ENCODE measurements at places on chromosomes 16 and 17.

DNA sequence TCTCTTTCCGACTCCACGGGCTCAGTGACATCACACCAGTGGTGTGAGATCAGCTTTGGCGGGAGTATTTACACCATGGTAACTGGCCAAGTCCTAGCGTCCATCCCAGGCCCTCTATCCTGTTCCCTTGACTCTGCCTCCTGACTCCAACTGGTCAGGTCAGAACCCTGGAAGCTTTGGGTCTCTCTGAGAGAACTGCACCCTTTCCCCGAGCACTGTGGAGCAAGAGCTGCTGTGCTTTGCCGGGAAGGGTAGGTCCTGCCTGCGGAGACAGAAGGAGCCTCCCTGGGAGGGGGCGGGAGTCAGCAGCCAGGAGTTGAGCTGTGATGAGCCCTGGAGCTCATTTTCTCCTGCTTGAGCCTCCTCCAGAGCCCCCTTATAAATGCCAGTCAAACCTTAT lies 212.1 kb upstream of the TNRC6C start:
- no peak for DNase-seq

GRCh38 chr17:19713462-19713861 lies 2.9 kb downstream of the SLC47A2 start:
- DNase-seq: no peak

- DNase-seq: no peak
Observed at GRCh38 chr16:12063004-12063395, 86.5 kb downstream of the SNX29 start.

DNA sequence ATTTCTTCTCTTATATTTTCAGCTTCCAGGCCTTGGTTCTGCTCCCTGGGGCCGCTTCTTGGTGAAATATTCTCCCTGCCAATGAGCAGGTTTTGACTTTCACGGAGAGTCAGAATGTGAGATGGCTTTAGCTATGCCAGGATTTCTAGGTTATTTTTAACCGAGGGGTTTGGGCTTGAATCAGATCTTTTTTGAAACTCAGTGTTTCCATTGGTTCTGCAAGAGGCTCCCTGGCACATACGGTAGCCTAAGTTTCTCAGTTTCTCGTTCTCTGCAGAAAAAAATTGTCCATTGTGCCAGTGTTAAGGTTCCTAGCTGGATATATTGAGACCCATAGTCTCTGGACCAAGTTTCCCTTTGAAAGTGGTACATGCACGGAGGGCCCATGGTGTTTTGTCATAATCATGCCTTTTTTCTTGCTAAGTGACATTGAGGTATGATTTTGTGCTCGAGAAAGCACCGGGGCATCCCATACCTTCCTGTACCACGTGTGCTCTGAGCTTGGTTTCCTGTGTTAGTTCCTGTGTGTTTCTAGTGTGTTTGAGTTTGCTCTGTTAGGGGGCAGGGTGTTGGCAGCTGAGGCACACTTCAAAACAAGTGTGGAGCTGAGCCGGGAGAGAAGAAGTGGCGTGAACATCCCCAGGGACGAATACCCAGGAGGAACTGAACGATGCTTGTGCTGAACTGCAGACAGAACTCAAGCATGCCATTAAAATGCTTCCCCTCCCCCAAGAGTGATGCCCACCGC lies 127.2 kb downstream of the HS3ST3B1 start:
- DNase-seq: no peak

- peak; percentile 18 for DNase-seq
Observed at GRCh38 chr17:16027708-16028584, 28.3 kb downstream of the TTC19 start.

DNA sequence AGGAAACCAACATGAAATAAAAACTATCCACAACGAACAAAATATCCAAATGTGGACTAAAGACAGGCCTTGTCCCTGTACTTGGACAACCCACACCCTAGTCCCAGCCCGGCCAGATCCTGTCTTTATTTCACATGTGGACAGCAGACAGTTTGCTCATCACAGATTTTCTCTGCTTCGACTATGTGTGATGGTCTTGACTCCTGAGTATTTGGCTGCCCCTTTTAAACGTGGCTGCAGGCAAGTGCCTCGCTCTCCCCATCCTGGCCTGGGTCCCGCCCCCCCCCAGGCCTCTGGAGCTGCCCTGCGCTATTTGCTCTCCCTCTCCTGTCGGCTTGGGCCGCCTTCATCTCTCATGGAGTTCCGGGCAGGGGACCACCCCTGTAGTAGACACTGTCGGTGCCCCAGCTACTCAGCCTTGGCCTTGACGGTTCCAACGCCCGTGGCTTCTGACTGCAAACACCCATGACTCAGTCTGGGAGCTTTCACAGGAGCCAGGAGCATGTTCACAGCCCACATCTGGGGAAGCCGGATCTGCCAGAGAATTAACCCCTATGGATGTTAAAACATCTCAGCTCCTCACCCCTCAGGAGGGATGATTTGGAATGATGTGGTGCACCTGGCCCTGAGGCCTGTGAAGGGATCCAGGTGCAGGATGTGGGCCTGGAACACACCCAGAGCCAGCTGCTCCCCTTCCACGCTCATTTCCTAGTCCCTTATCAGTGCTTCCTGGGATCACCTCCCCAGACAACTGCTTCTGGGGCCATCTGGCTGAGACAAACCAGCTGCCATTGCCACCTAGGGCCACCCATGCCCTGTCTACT lies 229.7 kb upstream of the RPL38 start:
- DNase-seq: no peak

DNA sequence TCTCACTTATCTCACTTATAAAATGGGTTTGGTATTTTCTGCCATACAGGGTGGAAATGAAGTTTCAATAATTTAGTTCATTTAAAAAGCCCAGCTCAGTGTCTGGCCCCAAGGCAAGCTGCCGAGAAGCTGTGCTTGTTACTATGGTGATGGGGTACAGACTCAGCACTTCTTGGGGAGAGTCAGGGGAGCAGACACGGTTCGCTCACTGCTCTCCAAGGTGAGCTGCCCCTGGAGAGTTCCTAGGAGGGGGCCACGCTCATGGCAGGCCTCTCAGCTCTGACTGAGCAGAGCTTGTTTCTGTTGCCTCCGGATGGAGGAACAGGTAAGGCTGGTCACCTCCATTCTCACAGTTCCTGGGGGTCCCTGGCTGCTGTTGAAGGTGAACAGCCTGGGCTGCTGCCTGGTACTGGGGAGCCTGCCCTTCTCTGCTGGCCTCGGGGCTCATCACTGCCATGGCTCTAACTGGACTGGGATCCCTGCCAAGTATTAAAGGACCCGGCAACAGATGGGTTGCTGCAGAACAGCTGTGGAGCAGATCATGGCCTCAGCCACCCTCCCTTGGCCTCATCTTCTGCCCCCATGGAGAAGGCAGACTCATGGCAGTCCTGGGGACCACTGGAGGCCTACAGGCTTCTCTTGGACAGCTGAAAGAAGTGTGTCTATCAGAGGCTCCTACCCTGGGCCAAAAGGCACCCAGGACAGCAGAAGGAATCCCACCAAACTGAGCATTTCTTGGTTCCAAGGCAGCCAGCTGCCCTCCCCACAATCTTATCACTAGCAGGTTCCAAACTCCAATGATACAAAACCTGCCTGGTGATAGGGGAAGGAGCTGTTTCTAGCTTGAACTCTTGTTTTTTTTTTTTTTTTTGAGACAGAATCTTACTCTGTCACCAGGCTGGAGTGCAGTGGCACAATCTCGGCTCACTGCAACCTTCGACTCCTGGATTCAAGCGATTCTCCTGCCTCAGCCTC lies 25.9 kb upstream of the SPATA32 start:
- DNase-seq: no peak

DNA sequence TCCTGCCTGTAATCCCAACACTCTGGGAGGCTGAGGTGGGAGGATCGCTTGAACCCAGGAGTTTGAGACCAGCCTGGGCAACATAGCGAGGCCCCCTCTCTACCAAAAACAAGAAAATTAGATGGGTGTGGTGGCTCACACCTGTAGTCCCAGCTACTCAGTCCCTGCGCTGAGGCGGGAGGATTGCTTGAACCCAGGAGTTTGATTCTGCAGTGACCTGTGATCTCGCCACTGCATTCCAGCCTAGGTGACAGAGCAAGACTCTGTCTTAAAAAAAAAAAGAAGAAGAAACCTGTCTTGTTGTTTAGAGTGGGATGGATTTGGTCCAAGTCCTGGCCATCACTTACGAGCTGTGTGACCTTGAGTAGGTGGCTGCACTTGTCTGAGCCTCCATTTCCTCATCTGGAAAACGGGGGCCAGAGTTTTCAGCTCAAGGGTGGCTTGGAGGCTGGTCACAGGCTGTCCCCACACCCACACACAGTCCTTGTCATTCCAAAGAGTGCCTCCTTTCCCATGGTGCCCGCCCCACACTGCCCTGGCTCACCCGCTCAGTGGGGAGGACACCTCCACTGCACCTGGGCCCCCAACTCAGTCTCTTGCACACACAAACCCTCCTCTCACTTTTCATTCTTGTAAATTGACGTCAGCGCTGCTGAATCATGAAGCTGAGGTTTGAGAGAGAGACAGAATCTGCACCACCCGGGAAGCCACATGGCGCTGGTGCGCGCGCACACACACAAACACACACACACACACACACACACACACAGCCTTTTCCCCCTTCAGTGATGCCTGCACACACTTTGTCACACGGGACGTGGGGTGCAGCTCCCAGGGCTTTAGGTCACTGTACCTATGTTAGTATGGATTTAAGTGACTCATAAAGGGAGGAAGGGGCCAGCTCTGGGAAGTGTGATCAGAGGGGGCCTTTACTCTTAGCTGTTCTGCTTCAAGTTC lies 4.2 kb downstream of the SOCS1 start:
- DNase-seq: no peak

Data from brain pericyte (primary cell).